NB4 (cell line): ENCODE measurements at places on chromosomes 3 and 15.

DNA sequence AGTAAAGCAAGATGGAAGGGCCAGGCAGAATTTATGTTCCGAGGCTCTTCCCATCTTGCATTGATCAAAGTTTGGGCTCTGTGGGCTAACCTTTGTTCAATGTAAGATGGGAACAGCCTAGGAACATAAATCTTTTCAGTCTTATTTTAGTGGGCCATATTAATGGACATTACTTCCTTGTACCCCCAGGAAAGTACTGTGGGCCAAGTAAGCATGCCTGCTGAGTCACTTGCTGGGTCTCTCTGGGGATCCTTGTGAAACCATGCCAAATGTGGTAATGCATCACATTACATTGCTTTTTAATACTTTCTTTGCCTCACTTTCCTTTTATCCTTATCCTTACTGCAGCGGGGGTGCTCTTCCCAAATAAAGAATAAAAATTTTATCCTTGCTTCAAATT is 349.5 kb upstream of the POU1F1 start:
- no peak for DNase-seq

- no peak for DNase-seq
Observed at GRCh38 chr3:154310840-154311239, 13.4 kb downstream of the DHX36 start.

DNA sequence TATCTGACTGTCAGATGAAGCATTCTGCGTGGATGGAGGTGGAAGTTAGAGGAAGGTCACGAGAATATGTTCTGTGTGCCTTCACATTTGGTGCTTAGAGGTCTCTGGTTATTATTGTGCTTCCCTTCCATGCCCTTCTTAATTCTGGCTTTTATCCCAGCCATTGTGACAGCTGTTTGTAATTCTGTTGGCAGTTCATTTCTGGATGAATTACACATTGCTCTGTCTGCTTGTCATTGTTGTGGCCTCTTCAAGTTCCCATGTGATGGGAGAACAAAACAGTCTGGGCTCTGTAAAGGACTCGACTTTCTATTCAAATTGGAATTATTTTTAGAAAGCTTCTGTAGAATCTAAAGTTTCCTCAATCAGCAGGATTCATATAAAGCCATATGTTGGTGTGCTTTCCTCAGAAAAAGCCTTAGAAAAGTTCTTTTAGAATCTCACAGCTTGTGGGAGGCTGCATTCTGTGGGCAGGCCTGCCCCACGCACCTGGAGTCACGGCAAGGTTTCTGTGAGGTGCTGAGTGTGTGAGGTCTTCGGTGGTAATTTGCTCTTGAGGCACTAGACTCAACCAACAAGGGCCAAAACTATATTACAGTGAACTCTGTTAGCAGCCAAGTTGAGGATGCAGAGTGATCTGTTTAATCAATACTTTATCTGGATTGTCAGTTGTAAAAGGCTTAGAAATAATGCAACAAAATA is 397.4 kb upstream of the AZI2 start:
- no peak for DNase-seq

- peak; percentile 80 for DNase-seq
Observed at GRCh38 chr3:15557511-15557946, 36.0 kb upstream of the COLQ start.

GRCh38 chr15:41892621-41893421 is 1.0 kb downstream of the SPTBN5 start:
- no peak for DNase-seq

DNA sequence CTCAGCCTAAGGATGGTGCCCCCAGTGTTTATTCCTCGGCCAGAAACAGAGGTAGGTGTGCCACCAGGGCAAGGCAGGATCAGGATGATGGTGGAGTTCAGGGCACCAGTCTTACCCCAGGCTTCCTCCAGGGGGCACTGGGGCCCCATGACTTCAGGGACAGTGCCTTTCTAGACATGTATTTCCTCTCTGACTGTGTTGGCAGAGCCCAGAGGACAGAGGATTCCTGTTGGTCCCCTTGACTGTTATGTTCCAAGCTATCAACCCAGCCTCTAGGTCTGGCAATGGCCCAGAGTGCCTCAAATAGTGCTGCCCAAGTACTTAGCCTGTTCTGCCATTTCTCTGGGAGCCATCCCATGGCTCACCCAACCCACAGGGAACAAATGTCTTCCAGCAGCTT is 2.8 kb downstream of the HEMK1 start:
- DNase-seq: peak; percentile 78

DNA sequence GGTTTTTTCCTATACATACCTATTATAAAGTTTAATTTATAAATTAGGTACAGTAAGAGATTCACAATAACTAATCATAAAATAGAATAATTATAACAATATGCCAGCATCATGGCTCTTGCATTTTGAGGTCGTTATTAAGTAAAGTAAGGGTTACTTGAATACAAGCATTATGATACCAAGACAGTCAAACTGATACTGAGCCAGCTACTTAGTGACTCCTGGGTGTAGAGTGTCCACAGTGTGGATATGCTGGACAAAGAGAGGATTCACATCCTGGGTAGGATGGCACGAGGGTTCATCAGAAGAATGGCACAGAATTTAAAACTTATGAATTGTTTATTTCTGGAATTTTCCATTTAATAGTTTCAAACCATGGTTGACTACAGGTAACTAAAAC is 157.2 kb upstream of the IL12A start:
- no peak for DNase-seq

DNA sequence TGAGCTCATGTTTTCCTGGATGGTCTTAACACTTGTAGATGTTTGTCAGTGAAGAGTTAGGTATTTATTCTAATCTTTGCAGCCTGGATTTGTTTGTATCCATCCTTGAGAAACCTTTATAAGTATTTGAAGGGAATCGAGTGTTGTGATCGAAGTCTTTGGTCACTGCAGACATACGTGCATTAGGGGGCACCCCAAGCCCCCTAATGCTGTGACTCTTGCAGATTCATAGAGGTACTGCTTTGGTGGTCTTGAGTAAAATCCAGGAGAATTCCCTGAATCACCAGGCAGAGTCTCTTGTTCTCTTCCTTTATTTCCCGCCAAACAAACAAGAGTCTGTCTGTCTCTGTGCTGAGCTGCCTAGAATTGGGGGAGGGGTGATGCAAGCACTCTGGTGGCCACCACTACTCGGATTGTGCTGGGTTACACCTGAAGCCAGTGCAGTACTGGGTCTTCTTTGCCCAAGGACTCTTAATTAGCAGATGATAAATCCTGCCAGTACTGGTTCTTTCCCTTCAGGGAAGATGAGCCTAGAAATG is 170.5 kb upstream of the POU1F1 start:
- DNase-seq: no peak

- DNase-seq: peak; percentile 68
Observed at GRCh38 chr15:73996939-73997338, 2.4 kb downstream of the PML start.

GRCh38 chr15:38588672-38589071 is 24.1 kb upstream of the RASGRP1 start:
- no peak for DNase-seq

- DNase-seq: no peak
Observed at GRCh38 chr15:62788224-62788623, 254.3 kb upstream of the TPM1 start.

GRCh38 chr15:33126559-33127290 is 67.8 kb downstream of the FMN1 start:
- DNase-seq: peak; percentile 60

DNA sequence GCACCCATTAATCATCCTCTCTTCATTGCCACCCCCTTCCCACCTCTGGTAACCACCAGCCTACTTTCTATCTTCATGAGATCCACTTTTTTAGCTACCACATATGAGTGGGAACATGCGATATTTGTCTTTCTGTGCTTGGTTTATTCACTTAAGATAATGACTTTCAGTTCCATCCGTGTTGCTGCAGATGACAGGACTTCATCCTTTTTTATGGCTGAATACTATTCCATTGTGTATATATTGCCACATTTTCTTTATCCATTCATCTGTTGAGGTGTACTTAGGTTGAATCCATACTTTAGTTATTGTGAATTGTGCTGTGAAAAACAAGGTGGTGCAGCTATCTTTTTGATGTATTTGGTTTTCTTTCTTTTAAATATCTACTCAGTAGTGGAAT is 53.3 kb upstream of the NR2C2 start:
- DNase-seq: no peak
